Naive B cell (primary cell): ENCODE measurements at places on chromosomes 2 and 18.

DNA sequence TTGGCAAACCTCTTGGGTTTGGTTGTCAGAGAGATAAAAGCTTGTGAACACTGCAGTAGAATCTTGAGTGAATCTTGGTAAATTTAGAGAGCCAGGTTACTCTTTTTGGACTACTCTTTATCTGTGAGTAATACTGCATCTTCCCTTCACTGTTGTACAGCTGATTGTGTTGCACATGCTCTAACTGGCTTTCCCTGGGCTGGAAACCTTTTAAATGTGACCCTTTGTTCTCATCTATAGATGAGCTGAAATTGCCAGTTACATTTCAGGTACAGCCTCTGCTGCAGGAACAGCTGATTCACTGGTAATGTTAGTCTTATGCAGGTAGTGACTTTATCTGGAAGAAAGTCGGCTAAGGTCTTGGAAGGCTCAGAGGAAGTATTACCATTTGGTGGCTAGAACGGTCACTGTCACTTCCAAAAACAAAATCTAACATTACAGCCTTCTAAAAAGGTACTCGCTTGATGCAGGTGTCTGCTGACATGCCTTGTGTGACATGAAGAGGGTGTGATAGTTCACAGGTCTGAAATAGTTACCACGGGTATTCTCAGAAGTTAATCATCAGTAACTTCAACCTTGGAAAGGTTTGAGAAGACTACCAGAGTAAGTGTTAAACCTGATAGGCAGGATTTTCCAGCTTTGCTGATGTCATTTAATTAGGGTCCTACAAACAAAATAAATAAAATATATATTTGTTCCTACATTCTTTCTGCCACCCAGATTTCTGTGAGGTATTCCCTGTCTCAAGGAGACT lies 851.1 kb downstream of the SLC4A3 start:
- DNase-seq: no peak

- DNase-seq: peak; percentile 37
These were observed 7.4 kb upstream of the RMC1 start for GRCh38 chr18:23495723-23496440.

- DNase-seq: no peak
These were observed 174.8 kb downstream of the DYM start for GRCh38 chr18:49285627-49286026.

- no peak for DNase-seq
These were observed 125.8 kb downstream of the GALNT14 start for GRCh38 chr2:31012406-31012805.

GRCh38 chr18:79693561-79694205 lies 14.1 kb downstream of the CTDP1 start:
- no peak for DNase-seq

GRCh38 chr18:75507636-75508035 lies 80.1 kb upstream of the SMIM21 start:
- DNase-seq: no peak

DNA sequence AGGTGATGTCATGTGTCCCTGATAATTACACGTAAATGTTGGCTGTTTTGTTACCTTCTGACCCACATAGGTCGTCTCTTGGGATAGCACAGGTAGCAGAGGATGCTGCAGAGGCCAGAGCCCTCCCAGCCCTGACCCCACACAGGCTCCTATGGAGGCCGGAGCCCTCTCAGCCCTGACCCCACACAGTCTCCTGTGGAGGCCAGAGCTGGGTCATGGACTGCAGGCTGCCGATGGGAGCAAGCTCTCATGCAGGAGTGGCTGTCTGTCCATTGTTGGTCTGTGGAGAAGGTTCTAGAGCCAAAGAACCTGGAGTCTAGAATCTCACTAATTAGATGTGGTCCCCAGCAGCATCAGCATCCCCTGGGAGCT lies 155.5 kb downstream of the LDLRAD4 start:
- DNase-seq: no peak

DNA sequence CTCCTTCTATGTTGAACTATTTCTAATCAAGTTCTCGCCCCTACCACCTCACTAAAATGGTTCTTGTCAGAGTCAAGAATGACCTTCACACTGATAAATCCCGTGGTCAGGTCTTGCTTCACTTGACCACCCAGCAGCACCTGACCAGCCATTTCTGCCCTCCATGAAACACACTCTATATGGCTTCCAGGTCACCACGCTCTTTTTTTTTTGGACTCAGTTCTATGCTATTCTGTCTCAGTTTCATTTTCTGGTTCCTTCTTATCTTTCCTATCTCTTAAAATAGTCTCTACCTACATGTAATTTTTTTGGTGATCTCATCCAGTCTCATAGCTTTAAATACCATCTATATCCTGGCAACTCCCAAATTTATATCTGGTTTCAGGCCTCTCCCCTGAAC lies 11.4 kb downstream of the EIF2AK3 start:
- peak; percentile 36 for DNase-seq

GRCh38 chr18:36623681-36624190 lies 205.1 kb downstream of the TPGS2 start:
- DNase-seq: no peak

DNA sequence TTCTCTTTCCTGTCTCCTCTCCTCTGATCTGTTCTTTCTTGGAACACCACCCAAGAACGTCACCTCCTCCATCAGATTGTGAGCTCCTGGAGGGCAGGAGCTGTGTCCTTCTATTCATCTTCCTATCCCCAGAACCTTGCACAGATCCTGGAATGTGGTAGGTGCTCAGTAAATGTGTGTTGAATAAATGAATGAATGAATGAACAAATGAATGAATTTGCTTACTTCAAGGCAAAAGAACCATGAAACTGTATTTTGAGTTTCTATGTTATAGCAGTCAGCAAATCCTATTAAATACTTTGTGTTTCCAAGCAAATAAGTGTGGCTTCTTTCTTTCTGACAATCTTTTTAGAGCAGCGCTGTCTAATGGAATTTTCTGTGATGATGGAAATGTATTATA lies 14.8 kb downstream of the FABP1 start:
- DNase-seq: no peak

DNA sequence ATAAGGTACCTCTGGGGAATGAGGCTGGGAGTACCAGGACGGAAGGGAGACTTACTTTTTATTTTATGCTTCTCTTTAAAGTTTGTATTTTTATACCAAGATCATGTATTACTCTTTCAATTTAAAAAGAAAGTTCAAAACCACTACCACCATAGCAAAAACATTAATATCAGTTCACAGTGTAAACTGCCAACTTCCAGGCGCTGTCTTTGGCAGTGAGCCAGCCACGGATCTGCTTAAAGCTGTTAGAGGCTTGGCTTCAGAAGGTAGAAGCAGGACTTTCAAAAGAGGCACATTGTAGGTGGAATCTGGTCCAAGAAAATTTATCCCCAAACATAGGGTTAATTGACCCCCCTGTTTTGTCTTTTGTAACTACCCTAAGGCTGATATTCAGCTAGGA lies 74.8 kb downstream of the B3GNT2 start:
- DNase-seq: no peak

DNA sequence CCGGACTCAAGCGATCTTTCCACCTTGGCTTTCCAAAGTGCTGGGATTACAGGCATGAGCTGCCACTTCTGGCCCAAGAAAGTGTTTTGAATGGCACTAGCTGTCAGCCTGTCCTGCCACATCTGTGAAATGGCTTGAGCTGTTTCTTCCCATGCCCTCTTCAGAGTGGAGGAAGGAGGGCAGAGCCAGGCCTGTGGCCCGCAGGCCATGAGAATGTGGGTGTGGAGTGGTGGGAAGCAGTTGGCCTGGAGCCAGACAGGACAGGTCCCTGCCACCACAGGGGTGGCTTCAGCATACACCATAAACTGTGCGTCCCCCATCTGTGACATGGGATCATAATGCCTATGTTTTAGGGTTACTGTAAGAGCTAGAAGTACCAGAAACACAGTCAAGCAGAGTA lies 6.5 kb downstream of the SLC66A3 start:
- DNase-seq: no peak

- DNase-seq: no peak
These were observed 126.6 kb downstream of the VAPA start for GRCh38 chr18:10040287-10041011.
